SK-N-SH (cell line): ENCODE measurements at places on chromosomes 11 and 22.

GRCh38 chr22:31567196-31567595, 70.9 kb downstream of the SFI1 start:
- DNase-seq = no peak

- DNase-seq = no peak
Observed at GRCh38 chr11:116379185-116379828, 393.5 kb downstream of the BUD13 start.

DNA sequence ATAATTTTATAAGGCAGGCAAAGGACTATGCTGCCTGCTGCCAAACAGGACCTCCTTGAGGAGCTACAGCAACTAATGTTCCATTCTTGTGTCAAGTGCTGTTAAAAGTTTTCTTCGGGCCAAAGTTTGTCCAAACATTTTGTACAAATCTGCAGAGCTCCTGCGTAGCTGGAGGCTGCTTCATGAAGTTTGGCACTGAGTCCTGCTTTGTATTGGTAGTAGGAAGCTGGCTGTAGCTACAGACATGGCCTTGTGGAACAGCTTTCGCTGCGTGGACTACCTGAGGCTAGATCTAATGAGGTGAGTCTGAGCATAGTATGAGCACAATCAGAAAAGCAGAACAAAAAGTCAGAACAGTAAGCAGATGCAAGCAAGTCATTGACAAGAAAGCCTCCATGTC, 528.1 kb downstream of the DLG2 start:
- no peak for DNase-seq

DNA sequence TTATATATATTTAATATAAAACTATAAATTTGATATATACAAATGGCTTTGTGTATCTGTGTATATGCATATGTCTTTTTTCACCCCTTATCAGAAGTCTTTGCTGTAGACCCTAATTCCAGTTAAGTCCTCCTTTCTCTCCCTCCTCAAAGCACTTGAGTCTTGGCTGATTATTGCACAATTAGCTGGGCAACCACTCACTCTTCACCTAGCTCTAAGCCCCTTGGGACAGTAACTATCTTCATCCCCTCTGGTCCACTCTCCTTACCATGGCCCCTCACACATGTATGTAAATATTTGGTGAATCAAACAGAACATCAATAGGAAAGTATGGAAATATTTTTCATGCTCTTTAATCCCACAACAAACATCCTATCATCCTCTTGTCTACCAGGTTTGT, 909 bp upstream of the OR5B21 start:
- no peak for DNase-seq

DNA sequence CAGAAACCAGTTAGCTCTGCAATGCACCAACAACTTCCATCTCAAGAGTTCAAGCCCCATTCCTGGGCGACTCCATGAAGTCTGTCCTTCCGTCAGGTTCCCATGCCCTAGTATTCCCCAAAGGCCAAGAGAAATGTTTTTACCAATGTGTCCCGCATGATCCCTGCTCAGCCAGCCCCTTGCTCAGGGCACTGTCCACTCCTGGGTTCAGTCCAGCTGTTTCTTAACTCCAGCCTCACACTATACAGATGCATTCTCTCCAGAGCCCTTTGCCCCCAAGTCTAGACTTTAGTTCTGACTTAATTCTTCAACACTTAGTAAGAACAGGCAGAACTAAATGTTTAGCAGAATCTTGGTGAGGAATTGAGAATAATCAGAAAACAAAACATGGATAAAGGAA, 497.5 kb downstream of the SOX6 start:
- no peak for DNase-seq

GRCh38 chr11:130829920-130830511, 86.3 kb downstream of the SNX19 start:
- no peak for DNase-seq

DNA sequence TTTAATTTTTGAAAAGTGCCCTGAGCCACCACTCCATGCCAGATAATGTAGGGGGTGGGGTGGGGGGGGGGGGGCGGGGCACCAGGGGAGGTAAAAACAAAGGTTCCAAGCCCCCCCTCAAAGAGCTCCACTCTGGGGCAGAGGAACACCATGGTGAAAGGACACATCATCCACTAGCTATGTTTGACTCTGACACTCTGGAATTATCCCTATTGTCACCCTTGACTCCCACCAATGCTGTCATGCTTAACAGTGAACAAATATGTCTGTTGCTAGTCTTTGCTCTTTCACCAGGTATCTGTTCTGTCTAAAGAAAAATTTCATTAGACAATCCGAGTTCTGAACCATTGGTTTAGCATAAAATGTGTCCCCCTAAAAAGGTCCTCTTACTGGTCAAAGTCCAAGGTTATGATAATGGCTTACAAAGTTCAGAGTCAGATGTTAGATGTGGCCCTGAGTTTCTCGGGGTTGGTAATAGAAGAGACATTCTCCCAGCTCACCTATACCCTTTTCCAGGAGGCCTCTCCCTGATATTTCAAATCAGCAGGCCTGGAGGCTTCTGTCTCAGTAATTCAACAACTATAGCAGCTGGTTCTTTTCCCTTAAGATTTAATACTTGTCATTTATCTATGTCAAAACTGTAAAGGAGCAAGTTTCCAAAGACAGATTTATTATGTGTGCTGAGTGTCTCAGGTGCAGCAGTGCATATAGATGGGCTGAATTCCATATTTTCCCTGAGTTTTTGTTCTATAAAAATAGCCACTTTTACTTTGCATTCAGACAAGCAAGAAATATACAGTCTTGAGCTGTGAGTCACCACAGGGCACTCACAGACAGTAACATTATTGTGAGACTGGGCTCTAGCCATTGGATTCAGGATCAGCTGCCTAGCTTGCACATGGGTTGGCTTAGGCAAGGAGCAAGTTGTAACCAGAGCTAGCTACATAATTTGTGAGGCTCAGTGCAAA, 174.1 kb downstream of the CSNK2A3 start:
- DNase-seq = no peak

- no peak for DNase-seq
Observed at GRCh38 chr11:35103366-35104208, 35.4 kb upstream of the CD44 start.

DNA sequence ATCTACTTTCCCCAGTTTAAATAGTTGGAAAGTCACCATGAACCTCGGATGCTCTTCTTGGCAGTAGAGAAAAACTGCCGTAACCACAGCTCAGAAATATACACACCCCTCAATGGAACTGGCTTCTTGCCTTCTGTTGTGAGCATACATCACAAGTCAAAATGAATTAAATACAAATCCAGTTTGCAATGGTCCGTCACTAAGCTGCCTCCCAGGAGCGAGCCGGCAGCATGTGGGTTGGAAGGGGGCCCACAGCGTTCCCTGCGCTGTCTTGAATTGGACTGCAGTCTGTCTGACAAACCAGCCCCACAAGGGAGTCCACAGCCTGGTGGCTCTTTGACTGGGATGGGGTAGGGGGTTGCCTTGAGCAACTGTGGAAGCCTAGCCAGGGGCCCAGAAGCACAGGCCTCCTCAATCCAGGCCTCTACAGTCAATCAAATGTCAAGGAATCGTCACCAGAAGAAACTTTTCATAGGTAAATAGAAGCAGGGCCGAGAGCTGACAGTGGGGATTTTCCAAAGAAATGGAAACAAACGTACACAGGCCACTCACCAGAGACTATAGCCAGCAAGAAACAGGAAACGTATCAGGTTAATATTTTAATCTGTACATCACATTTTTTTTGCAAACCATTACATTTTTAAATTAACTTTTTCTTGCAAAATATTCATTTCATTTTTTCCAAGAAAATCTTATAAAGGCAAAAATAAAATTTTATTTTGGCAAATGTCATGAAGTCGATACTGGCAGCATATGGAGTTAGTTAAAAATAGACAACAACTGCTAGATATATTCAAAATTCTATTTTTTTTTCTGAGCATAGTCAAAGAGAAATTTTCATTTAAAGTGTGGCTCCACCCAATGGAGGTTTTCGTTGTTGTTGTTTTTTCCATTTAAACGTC, 38.5 kb downstream of the C11orf58 start:
- no peak for DNase-seq

GRCh38 chr11:88183233-88183632, 8.0 kb upstream of the RAB38 start:
- no peak for DNase-seq

- no peak for DNase-seq
Observed at GRCh38 chr11:64107303-64107702, 58.6 kb downstream of the MACROD1 start.

- no peak for DNase-seq
Observed at GRCh38 chr11:125689274-125689859, 8.7 kb upstream of the ACRV1 start.

- DNase-seq = peak; percentile 100
Observed at GRCh38 chr22:50507991-50508884, at the start of gene NCAPH2. NCAPH2 (plus strand) TSS chr22:50508224; CDS start chr22:50508338, 114 bp downstream.
